Fibroblast of villous mesenchyme (primary cell): ENCODE measurements at places on chromosomes 2 and 18. TPM values are rescaled to one million over a fixed set of nuclear protein-coding genes. Genes with fewer than 3 reads are reported as not detected.
A peak's percentile ranks its signal among the peaks of the same experiment; 100 is the strongest.

GRCh38 chr2:136766073-136766404 is 694 bp downstream of the THSD7B start:
- no peak for DNase-seq

GRCh38 chr2:137947728-137948336 is 16.4 kb upstream of the HNMT start:
- DNase-seq = peak; percentile 84

DNA sequence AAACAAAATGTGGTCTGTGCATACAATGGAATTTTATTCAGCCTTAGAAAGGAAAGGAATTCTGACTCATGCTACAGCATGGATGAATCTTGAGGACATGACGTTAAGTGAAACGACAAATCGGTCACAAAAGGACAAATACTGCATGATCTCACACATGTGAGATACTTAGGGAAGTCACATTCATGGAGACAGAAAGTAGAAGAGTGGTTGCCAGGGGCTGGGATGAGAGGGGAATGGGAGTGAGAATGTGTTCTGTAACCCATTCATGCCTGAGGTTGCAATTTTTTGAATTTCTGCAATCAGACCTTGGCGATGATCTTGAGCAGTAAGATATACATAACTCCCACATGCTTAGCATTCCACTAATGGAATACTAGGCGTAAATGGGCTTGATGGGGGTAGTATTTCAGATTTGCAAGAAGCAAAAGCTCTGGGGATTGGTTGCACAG is 22.0 kb downstream of the FHL2 start:
- peak; percentile 86 for DNase-seq

DNA sequence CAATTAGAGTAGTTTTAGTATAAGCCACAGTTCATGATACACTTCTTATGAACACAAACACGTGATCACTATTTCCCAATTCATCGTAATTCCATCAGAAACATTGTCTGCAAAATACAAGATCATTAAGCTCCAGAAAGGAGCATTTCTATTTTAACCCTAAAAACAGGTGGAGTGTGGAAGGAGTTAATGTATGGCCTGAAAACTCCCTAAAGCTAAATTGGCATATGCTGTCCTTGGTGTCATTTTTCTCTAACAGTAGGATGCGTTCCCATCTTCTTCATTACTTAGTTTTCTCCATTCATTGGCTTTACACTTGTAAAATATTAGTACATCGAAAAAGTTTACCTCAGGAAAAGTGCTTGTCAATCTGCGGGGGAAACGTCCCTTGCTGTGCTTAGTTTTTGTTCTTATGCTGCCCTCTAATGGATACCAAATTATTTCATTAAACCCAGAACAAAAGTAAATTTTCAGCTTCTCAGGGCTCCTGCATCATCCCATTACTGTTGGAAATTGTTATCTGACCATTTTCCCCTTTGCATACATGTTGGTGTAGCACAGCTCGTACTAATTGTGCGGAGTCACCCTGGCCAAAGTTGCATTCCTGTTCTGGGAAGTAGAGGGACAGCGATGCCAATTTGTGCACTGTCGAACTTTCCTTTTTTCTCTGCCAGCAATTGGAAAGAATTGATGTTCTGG is 153.4 kb downstream of the GPD2 start:
- DNase-seq = peak; percentile 58

- peak; percentile 93 for DNase-seq
Observed at GRCh38 chr2:70132244-70133126, 45.2 kb downstream of the PCBP1 start.

DNA sequence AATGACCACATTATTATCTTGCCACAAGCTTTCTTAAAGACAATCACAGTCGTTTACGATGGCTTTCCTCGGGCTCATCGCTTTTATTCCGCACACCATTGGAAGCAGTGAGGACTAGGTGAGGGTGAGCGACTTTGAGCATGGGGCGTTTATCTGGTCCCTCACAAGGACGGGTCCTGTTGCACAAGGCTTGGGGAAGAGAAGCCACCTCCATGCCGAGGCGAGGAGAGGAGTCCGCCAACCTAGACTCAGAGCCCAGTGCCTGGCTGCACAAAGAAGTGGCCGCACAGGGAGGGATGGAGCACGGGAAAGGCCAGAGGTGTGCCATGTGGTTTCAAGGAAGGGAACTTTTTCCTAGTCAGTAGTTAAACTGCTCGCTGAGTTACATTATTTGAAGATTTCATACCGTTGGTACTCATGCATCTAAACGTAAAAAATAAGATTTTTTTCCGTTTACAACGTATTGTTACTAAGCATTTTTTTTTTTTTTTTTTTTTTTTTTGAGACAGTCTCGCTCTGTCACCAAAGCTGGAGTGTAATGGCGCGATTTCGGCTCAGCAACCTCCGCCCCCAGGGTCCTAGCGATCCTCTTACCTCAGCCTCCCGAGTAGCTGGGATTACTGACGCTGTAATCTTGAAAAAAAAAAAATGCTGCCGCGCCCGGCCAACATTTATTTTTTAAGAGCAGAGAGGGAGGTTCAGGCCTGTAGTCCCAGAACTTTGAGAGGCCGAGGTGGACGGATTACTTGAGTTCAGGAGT is 849 bp upstream of the CYP27C1 start:
- no peak for DNase-seq

DNA sequence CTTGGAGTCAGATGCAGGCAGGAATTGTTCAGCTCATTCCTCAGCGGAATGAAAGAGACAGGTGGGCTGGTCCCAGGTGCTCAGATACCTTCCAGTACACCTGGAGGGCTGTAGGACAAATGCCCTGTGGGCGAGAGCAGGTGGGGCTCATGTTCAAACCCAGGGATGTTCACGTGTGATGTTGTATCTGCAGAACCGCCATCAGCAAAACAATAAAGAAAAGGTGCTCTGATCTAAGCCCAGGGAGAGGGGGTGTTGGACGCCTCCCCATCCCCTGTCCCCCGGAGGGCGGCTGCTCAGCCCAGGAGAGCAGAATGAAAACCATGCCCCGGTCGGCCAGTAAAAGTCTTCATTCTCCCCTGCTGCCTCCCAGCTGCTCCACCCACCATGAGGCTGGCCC is 197.4 kb downstream of the HAUS1 start:
- no peak for DNase-seq

- no peak for DNase-seq
Observed at GRCh38 chr18:32478807-32479206, 8.1 kb upstream of the GAREM1 start.

- peak; percentile 66 for DNase-seq
Observed at GRCh38 chr2:233764264-233764663, 4.2 kb downstream of the UGT1A1 start.

DNA sequence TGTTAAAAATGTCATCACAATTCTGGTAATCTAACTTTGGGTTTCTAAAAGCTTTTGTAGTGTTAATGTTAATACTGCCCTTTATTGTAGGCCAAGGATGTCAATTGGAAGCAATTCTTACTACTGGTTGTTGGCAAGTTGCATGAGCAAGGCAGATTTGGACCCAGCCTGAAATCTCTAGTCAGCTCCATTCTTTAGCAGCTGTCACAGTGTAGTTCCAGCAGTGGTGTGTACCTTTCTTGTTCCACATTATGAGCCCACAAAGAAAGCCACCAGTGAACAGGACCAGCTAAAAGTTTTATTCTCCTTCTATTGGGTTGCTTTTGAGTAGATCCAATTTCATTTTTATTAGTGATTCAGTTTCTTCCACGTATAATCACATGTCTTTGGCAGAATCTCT is 133.8 kb downstream of the CAMKMT start:
- DNase-seq = no peak

DNA sequence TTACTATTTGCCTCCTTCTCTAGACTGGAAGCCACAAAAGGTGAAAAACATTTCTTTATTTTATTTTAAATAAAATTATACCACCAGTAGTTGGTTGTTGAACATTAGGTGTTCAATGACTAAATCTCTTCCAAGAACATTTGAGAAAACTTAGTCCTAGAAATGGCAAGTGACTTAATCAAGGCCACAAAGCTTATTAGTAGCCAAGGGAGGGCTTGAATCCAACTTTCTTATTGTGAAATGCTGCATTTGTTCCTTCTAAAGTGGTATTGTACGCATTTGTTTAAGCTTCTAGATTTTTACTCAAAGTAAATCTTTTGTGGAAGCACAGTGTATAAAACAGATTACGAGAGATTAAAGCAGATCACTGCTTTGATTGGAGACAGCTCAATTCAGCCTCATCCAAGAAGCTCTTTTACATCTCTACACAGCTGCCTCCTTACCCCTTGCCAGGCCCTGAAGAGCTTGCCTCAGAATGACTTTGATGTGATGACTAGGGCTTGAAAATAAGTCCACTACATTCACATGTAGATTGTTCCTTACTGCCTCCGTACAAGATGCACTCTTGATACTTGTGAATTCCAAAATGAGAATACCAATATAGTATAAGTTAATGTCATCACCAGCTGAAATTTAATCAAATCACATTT is 244.8 kb downstream of the XIRP2 start:
- DNase-seq = no peak

GRCh38 chr18:10245031-10245845 is 209.2 kb upstream of the APCDD1 start:
- no peak for DNase-seq

DNA sequence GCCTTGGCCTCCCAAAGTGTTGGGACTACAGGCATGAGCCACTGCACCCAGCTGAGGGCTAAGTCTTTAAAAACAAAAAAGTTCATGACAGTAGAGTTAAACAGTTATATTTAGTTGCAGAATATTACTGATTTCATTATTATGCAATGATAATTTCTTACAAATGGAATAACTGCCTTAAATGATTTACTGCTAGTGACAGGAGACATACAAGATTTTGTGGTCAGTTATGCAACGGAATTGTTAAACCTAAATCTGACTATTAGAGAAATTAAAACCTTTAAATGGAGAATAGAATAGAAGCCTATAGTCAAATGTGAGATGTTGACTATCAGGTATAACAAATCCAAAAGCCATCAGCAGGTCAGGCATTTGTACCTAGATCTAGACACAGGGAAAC is 10.3 kb upstream of the DNAJC10 start:
- DNase-seq = no peak

DNA sequence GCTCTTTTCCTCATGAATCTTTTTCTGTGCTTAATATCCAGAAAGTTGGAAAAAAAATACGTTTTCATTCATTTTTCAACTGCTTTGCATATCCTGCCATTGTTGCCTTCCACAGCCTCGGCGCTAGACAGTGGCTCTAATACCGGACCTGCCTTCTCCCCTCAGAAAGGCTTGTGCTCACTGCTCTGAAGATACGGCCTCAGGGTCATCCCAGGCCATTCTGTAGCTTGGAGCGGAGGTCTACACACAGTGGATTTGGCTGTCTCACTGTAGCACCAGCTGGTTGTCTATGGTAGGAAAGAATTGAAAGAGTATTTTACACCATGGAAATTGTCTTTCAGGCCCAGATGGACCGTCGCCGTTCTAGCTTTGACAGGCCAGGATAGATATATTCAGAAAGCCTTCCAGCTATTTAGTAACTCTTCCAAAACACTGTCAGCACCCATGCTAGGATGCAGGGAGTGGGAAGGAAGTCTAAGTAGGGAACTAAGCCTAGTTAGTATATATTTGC is 242.0 kb downstream of the TMEM182 start:
- no peak for DNase-seq

DNA sequence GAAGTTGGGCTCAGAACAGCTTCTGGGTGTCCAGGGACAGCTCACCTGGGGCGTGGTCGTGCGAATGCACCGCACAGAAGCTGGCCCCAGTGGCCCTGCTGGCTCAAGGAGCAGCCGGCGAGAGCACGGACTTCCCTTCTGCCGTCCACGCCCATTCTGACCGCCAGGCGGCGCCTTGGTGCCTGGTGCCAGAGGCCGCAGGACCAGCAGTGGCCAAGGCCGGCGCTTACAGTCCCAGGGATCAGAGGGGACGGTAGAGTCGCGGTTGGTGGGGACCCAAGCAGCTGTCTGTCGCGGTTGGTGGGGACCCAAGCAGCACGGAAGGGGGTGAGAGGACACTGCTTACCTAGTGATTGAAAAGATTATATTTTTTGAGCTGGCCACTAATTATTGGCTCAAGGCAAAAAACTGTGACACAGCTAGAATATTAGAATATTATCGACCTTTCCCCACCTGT is 25.7 kb downstream of the NPPC start:
- peak; percentile 64 for DNase-seq

DNA sequence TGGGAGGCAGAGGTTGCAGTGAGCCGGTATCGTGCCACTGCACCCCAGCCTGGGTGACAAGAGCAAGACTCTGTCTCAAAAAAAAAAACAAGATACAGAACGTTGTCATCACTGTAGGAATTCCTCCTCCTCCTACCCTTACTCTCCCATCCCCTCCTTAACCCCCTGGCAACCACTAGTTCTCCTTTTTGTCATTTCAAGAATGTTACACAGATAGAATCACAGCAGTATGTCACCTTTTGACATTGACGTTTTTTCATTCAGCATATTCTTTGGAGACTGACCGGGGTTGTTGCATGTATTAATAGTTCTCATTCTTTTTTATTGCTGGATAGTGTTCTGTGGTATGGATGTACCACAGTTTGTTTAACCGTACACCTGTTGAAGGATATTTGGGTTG is 32.4 kb downstream of the TTLL4 start:
- no peak for DNase-seq

The DPP4 gene
- total RNA-seq = 58.6 and 130 TPM in 2 replicates

The POTEJ gene
- total RNA-seq = not detected in 2 replicates

The GLB1L gene
- total RNA-seq = 11.0 and 15.5 TPM in 2 replicates

The VIL1 gene
- total RNA-seq = under 0.01 TPM in 1 of 2 replicates, not detected in the other

The MSH2 gene
- 17.1 and 22.9 TPM in 2 replicates for total RNA-seq
